AG09309 (cell line): ENCODE measurements at places on chromosomes 11 and 22.

GRCh38 chr11:74090701-74091100 lies 80.1 kb downstream of the C2CD3 start:
- DNase-seq, result no peak

DNA sequence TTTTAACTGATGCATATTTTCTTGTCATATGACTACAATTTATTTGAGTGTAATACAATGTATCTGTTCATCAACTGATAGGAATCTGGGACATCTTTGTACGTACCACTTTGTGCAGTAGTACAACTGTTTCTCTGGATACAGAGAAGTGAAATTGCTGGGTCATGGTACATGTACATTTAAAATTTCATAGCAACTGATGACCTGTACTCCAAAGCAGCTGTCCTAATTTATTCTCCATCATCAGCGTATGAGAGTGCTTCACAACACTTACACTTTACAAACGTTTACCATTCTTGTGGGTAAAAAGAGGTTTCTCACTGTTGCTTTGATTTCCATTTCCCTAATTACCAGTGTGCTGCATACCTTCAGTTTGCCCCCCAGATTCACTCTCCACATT lies 552.8 kb upstream of the CADM1 start:
- DNase-seq, result no peak

DNA sequence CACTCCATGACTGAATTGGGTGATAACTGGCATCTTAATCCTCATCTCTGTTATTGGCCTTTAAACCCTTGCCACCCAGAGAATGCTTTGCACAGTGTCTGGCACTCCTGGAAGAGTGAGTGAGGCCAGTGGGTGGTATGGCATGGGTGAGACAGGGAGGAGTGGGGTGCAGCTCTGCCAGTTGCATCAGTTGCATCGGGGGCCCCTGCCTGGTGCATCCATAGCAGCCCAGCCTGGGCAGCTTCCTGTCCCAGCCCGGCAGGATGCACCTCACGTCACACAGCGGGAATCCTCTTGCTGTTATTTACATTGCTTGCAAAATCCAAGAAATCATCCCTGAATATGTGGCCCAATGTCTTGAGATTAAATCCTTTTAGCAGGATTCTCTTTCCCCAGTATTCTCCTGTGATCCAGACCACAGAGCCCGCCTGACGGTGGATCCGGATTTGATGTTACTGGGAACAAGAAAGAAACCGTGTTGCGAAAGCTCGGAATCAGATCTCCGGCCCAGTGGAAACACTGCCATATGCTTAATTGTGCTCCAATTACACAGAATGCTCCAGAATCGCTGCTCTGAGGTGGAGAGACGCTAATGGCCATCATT lies 37.6 kb upstream of the MN1 start:
- DNase-seq, result no peak

- no peak for DNase-seq
Observed at GRCh38 chr22:17678817-17679385, 40.3 kb downstream of the BCL2L13 start.

DNA sequence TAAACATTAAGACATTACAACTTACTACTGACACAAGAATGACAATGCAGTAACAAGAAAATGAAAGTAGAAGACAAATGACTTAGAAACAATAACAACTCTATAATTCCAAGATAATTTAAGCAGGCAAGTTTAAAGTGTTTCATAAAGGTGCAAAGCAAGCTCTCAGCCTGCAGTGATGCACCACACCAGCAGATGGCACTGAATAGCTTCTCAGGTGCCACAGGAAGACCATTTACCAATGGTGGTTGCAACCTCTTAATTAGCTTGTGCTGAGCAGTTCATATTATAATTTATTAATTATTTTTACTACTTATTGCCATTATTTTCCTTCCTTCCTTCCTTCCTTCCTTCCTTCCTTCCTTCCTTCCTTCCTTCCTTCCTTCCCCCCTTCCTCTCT lies 60.6 kb downstream of the NXPE2 start:
- DNase-seq, result no peak

GRCh38 chr11:8017894-8018483 lies 30.9 kb downstream of the EIF3F start:
- no peak for DNase-seq

DNA sequence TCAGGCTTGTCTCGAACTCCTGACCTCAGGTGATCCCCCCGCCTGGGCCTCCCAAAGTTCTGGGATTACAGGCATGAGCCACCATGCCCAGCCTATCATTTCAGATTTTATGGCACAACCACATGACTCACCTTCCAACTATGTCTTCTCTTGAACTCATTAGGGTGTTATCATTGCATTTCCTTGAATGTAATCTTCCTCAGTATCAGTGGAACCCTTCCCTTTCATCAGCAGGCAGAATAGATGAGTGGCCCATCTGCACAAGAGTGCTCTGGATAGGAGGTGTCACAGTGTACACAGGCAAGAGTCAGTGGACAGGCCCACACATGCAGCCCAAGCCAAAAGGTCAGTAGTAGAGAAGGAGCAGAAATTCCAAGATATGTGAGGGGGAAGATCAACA lies 29.1 kb upstream of the AQP11 start:
- DNase-seq, result no peak

GRCh38 chr22:48276994-48277867 lies 1514.8 kb downstream of the TBC1D22A start:
- DNase-seq, result no peak
